Hematopoietic multipotent progenitor cell treated with erythropoietin and hydrocortisone succinate and interleukin-3 and kit ligand, for 6 days (in vitro differentiated cells): ENCODE measurements at places on chromosomes 2 and 18.

DNA sequence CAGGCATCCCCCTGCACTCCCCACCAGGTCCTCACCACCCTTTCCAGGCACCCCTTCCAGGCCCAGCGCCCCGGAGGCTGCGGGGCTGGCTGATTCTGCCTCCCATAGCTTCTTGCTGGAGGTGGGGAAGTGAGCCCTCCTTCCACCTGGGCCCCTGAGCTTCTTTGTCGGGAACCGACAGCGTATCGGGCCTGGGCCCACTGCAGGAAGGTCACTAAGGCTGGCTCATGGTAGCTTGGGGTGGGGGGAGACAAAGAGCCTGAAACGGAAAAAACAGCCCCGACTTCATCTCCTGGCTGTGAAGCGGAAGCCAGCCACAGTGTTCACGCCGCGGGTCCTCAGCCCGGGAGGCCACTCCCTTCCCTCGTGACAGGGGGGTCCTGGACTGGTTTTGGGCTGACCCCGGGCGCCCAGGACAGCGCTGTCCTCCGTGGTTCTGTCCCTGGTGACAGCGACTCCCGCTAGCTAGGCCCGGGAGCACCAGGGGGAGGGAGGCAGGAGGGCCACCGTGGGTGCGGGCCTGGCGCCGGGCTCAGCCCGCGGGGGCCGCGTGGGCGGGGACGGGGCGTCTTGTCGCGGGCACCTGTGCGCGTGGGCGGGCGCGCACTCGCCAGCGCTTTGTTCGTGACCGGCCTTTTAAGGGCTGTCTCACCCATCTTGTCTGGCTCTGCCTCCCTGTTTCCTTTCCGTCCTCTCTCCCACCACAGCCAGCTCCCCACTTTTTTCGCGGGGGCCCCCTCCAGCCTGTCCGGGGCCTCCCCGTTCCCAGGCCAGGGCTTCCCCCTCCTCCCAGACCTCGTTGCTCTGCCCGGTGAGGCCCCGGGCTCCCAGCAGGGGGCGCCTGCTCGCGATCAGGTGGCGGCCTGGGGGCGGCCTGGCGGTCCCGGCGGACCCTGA, 64.9 kb downstream of the DNMT3A start:
- peak; percentile 71 for DNase-seq

GRCh38 chr2:98715812-98716451, 15.0 kb downstream of the MGAT4A start:
- DNase-seq, result no peak

DNA sequence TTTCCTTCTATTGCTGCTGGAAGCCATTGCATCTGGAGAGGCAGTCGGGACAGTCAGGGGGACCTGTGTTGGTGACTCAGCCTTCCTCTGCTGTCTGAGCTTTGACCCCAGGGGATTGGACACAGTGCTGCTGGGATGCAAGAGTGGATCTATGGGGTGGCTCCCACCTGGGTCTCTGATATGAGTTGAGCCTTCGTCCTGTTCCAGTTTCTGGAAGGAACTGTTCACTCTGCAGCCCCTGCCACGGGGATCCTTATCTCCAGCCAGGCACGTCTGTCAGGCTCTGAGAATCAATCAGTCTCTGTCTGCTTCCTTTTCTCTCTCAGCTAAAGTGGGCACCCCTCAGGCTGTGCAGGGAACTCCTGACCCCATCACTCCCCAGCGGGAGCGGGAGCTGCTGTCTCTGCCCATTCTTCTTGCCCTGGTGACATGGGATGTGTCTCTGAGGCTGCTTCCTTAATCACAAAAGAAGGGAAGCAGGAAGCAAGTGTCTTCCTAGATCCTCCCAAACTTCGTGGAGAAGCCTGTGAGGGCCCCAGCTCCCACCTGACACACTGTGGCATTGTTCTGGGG, 51.7 kb downstream of the ARHGAP28 start:
- DNase-seq, result no peak

DNA sequence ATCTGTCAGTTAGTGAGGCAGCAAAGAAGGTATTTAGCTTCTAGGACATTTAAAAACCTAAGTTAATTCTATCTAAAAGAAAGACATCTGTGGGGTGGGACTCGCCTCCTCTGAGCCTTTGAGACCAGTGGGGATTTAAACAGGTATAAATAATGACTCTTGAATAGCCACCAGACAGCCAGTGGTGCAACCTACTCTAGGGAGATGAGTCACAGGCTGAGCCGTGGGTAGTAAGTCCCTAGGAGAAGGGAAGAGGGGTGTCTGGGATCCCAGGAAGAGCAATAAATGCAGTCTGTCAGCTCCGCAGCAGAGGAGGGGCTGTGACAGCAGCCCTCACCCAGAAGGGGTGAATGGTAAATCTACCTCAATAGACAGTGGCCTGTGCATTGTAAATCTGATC, 43.1 kb upstream of the GALNT3 start:
- no peak for DNase-seq

DNA sequence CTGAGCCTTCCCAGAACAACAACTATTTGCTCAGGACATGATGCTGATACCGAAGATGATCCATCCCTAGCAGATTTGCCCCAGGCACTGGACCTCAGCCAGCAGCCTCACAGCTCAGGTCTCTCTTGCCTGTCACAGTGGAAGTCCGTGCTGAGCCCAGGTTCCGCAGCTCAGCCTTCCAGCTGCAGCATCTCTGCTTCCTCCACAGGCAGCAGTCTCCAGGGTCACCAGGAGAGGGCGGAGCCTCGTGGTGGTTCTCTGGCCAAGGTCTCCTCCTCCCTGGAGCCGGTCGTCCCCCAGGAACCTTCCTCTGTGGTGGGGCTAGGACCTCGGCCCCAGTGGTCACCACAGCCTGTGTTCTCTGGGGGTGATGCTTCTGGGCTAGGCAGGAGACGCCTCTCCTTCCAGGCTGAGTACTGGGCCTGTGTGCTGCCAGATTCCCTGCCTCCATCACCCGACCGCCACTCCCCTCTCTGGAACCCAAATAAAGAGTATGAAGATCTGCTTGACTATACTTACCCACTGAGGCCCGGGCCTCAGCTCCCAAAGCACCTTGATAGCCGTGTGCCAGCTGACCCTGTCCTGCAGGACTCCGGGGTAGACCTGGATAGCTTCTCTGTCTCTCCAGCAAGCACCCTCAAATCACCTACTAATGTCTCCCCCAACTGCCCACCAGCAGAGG, 15.4 kb downstream of the CEP68 start:
- DNase-seq, result peak; percentile 25

DNA sequence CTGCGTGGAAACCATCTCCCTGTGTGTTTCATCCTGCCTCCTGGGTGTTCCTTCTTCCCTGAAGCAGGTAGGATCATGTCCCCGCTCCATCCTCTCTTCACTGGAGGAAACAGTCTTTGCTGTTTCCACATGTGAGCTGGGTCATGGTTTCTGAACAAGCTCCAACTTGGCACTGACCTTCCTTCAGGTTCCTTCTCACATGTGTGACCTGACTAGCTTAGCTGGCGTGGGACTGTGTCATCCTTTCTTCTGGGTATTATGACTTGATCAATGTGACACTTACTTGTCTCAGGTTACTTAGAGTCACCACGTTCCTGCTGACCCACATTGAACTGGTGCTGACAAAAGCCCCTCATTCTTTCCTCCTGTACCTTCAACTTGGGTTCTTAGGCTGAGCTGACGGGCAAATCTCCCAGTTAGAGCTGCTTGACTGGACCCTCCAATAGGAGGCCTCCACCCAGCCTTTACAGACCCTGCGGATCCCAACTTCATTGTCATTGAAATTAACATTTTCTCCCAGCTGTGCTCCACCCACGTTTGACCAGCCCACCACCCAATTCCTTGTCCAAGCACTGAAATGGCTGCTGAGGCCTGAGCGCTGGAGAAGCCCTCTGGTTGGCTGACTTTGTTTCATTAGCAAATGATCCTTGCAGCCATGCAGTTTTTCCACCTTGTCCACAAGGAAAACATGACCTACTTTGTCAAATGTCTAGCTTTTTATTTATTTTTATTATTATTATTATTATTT, 128.1 kb downstream of the DDX1 start:
- no peak for DNase-seq

DNA sequence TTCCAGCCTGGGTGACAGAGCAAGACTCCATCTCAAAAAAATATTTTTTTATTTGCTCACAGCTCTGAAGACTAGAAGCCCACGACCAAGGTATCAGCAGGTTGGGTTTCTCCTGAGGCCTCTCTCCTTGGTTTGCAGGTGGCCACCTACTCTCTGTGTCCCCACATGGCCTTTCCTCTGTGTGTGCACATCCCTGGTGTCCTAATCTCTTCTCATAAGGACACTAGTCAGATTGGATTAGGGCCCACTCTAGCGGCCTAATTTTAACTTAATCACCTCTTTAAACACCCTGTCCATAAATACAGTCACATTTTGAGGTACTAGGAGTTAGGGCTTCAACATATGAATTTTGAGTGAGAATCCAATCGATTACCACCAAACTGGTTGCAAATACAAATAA, 2.0 kb upstream of the RAB3GAP1 start:
- no peak for DNase-seq

- DNase-seq, result no peak
These were observed 98.7 kb downstream of the MYCN start for GRCh38 chr2:16039055-16039454.
